Posterior cingulate gyrus (tissue), 11 donors: ENCODE measurements at places on chromosomes 6 and 20.

GRCh38 chr6:135622081-135622480 is 124.5 kb upstream of the AHI1 start:
- no peak for DNase-seq

GRCh38 chr20:37627060-37627766 is 66.6 kb upstream of the CTNNBL1 start:
- peak; percentile 28 for DNase-seq

DNA sequence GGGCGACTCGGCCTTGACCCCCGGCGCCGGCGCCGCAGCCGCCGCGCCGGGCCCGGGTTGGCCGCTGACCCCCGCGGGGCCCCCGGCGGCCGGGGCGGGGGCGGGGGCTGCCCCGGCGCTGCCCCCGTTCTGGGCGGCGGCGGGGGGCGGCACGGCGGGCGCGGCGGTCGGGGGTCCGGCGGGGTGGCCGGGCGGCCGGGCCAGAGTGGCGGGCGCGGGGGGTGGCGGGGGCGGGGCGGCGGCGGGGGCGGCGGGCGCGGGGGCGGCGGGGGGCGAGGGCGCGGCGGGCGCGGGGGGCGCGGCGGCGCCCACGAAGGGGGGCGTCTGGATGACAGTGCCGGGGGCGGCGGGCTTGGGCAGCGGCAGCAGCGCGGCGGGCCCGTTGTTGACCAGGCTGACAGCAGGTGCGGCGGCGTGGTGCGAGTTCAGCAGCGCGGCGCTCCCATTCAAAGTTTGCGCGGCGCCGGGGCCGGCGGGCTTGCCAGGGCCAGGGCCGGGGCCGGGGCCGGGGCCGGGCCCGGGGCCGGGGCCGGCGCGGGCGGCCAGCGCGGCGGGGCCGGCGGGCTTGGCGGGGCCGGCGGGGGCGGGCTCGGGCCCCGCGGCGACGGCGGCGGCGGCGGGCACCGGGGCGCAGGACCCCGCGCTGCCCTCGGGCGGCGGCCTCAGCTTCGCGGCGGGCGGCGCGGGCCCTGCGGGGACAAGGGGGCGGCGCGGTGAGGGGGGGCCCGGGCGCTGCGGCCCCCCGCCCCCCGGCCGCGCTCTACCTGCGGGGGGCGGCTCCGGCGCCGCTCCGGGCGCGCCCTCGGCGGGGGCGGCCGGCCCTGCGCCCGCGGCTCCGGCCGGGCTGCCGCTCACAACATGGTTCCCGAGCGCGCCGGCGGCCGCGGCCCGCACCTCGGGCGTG is 659 bp downstream of the TAF4 start:
- DNase-seq, result peak; percentile 76

- DNase-seq, result no peak
Observed at GRCh38 chr6:146351018-146351417, 192.6 kb upstream of the RAB32 start.

- DNase-seq, result no peak
Observed at GRCh38 chr6:73631849-73632248, 21.9 kb downstream of the SLC17A5 start.

DNA sequence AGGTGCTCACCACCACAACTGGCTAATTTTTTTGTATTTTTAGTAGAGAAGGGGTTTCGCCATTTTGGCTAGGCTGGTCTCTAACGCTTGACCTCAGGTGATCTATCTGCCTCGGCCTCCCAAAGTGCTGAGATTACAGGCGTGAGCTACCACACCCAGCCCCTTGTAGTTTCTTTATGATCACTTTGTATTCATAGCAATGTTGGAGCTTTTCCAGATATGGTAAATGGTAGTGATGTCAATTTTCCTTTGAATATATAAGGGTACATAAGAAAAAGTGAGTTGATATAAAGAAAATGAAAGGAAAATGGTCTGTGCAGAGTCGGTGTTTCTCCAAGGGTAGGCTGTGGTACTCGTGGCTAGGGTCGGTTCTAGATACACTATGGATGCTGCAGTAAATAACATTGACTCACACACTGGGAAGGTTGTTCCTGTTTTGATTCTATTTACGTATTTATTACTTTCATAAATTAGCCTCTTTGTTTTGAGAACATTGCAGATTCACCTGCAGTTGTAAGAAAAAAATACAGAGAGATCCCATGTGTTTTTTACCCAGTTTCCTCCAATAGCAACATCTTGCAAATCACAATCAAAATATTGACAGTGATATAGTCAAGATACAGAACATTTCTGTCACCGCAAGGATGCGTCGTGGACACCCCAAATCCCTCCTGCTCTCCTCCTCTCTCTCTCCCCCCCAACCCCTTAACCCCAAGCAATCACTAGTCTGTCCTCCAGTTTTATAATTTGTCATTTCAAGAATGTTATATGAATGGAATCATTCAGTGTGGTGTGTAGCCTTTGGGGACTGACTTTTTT is 2.5 kb downstream of the ZNF831 start:
- DNase-seq, result no peak

GRCh38 chr20:35491823-35492222 is 36.4 kb downstream of the CEP250 start:
- DNase-seq, result no peak

DNA sequence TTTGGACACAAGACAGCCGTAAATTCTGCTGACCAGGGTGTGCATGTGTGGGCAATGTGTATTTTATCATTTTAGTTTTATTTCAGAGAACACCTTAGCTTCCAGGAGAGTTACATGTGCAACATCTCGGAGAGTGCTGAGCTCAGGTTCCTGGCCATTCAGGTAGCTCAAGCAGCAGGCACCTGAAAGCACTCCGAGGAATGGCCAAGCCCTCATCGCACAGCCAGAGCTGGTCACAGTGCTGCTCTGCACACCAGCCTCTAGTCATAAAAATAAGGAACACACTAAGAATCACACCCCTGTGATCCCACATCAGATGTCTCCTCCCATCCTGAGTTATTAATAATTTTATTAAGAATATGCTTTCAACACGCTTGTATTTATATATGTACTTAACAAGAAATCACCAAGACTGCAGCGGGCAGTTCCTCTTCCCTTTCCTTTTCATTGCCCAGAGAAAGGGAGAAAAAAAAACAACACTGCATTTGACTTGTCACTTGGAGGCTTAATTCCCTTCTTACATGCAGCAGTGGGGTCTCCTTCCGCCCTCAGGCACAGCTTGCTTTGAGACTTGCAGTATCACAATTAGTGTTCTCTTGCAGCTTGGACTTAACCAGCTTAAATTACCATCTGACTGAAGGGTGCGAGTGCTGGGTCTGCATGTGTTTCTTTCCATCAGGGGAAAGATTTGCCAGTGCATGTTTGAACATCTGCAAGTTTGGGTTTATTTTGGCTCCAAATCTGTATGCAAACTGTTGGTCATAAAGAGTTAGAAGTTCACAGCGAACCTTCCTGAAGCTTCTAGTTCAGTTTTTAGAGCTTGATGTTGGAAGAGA is 36.0 kb upstream of the IRF4 start:
- no peak for DNase-seq

GRCh38 chr20:2798814-2799213 is 1.6 kb downstream of the CPXM1 start:
- no peak for DNase-seq
